ENCODE measurements at places on chromosomes 3 and 15.
A peak's percentile ranks its signal among the peaks of the same experiment; 100 is the strongest.

DNA sequence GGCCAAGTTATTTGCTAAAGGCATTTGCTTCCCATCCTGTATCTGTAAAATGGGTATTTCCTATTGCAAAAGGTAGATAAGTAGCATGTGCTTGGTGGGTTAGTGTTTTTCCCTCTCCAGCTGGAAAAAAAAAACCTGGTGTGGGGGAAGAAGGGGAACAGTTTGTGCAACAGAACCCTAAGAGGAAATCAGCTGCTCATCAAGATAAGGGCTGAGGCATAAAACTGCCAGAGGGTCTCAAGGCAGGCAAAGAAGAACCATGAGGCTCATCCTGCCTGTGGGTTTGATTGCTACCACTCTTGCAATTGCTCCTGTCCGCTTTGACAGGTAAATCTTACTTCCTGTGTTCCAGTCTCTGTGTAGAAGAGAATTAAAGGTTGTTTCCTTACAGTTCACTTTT, at the start of gene CPA3:
CPA3 (plus strand) TSS at position 248 of the 400 bp plus-strand sequence; CDS start at position 260, 12 bp downstream.
- no peak for DNase-seq

GRCh38 chr3:175826759-175827158, 967.6 kb downstream of the NAALADL2 start:
- no peak for DNase-seq

DNA sequence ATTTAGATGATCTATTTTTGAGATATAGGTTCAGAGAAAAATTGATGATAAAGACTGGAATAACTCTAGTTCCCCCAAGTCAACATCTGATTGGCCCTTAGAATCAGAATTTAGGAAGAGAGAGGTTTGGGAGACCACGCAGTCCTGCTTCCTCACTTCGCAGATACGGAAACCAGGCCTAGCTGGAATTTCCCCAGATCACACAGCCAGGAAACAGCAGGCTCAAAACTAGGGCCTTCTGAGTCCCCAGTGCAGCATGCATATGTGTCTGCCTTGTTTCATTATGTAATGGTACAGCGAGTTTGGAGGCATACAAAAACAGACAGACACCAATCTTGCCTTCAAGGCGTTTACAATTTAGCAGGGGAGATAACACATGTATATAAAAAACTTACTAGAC, 177.1 kb upstream of the ICE2 start:
- DNase-seq, result no peak

- DNase-seq, result no peak
Observed at GRCh38 chr3:192896208-192896607, 21.4 kb downstream of the MB21D2 start.

DNA sequence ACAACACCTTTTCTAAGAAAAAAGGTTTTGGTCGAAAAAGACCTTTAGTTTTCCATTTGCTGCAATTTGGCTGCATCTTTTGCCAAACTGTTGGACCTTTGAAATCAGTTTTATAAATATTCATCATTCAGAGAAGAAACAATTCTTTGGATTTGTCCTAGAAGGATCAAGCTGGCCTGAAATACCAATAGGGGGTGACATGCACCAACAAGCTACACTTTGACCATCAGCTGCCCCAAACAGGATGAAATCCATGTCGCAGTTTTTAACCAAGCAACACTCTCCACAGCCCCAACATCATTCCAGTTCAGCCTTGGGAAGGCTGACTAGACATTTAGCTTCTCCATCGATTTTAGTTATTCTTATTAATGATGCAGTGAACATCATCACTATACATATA, 9.8 kb downstream of the RPL15 start:
- DNase-seq, result no peak

- no peak for DNase-seq
Observed at GRCh38 chr3:157082305-157082982, 77.5 kb downstream of the CCNL1 start.

DNA sequence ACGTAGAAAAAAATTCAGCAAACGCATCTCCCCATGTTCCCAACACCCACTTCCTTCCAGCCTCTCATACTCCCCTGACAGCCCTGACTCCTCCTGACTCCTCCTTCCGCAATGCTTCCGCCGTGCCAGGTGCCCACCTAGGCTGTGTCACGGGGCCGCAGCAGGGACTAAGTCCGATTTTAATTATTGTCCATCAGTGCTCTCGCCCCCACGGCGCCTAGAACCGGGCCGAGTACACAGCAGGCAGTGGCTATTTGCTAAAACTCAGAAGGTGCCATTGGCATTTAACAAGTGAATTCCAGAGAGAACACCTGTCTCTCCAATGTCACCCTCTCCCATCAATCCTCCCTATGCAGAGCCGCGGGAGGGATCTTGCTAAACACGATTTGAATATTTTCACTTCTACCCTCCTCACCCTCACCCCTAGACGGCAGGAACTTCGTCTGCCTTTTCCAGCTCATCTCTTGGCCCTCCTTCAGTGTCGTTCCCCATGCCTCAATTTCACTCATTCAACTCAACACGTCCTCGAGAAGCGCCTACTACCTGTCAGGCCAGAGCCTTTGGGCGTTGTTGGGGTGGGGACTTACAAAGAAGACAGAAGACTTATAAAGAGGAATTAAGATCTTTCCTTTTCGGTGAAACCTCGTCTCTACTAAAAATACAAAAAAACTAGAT, 11.5 kb upstream of the SHF start:
- DNase-seq, result no peak

DNA sequence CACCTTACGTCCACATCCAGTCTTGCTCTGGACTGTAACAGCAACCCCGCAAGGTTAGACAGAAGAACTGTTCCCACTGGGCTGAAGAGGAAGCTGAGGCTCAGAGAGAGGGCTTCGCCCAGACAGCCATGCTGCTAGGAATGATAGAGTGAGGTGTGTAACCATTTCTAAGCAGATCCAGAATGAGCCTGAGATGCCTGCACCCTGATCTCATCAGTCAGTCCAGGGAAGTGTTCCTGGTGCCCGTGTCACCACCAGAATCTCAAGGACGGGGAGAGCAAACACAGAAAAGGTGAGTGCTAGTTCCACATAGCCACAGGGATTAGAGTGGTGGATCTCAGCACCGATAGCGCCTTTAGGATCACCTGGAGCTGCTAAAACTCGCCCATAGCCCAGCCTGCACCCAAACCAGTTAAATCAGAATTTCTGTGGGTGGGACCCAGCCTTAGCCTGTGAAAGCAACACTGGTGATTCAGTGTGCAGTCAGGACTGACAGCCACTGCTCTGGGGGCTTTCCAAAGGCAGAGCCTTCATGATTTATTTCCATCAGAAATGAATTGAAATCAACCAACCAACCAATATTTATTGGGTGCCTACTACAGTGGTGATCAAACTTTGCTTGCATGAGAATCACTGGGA, 12.3 kb downstream of the ISLR start:
- no peak for DNase-seq

GRCh38 chr3:187996609-187997008, 157.3 kb upstream of the LPP start:
- no peak for DNase-seq

- DNase-seq, result no peak
Observed at GRCh38 chr3:15766406-15766805, 31.4 kb downstream of the ANKRD28 start.

DNA sequence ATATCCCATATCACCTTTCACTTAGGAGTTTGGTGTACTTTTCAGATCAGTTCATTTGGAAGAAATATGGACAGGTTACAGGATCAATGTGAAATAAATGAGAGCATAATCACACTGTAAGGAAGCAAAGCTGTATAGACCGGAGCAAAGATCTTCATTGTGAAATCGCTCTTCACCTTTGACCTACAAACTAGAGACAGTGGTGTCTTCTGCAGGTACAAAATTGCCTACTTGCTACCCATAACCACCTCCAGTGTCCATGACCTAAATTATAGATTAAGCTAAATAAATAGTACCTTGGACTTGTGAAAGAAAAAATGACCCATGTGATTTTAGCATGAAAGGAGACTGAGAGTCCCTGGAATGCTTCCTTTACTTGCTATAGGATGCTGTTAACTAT, 379.5 kb upstream of the SUCLG2 start:
- DNase-seq, result no peak

DNA sequence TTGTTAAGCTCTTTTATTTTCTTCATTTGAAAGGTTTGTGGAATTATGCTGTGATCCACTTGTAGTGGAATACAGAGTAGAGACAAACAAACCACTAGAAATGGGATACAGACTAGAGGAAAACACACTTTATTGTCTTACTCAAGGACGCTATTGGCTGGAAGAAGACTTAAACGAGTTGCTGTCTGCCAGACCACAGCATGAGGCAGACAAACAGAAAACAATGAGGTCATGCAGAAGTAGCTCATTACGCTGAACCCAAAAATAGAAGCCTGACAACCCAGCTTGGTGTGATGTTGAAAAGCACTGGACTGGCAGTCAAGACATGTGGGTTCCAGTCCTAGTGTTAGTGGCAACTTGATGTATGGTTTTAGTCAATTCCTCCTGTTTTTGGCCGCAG, 62.4 kb upstream of the P3H2 start:
- peak; percentile 91 for DNase-seq

DNA sequence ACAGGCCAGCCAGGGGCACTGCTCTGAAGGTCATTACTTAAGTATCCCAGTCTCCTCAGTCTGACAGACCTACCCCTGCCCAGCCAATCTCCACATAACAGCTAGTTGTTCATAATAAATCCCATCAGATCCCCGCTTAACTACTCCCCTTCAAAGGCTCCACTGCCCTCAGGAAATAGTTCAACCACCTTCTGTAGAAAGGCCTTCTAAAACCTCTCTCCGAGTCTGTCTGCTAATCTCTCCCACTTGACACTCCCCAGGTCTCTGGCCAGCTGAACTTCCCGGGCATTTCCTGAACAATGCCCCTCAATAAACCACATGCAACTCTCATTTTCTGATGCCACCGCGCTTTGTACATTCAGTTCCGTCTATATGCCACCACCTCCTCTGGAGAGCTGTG, 6.0 kb downstream of the PRC1 start:
- DNase-seq, result no peak

GRCh38 chr3:148459931-148460513, 237.7 kb upstream of the AGTR1 start:
- DNase-seq, result no peak

DNA sequence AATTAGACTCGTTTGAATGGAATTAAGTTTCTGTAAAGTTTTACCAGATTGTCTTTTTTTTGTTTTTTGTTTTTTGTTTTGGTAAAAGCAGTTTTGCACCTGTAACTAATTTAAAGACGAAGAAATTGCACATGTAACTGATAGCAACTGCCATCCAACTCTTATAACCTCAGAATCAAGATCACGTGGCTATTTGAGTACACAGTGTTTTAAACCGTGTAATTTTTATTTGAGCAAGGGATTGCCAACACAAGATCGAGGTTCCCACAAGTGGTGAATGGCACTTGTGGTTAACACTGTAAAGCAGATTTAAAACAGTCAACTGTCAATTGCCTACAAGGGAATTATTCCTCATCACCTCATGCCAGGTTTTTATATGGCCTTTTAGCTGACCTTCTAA, 67.3 kb downstream of the PPARG start:
- DNase-seq, result no peak

- peak; percentile 30 for DNase-seq
Observed at GRCh38 chr3:154884952-154885351, 195.2 kb upstream of the MME start.

GRCh38 chr15:78070049-78070700, 7.3 kb downstream of the TBC1D2B start:
- no peak for DNase-seq

- DNase-seq, result no peak
Observed at GRCh38 chr3:114370537-114371174, 76.8 kb downstream of the TIGIT start.

DNA sequence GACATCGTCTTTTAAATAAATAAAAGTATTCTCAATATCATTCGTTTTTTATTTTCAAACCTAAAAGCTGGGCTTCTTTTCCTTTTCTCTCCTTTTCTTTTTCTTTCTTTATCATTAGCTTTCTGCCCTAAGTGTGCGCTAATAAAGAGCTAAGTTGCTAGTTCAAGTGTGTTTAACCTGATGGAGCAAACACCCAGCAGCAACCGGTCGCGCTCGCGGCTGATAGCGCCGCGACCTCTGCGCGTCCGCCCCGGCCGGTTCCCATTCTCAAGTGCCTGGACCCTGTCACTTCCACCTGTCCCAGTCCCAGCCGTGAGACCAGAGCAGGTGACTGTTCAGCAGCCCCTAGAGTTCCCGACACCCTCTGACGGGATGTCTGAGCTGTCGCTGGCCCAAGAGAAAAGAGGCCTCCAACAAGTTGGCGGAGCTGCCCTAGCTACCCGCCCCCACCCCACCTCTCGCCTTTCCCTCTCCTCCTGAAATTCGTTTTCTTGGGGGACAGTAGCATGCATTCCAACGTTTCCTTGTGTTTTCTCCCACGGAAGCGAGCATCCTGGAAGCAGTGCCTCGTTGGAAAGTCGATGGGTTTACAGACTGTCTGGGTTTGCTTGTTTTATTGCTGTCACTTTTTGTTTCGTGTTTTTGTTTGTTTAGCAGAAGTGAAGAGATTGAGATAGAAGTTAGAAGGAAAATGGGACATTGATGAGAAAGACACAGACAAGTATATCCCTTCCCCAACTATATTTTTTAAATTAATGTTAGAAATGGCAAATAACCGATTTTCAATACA, 3.1 kb upstream of the MECOM start:
- DNase-seq, result no peak

- no peak for DNase-seq
Observed at GRCh38 chr3:53970661-53971060, 79.0 kb upstream of the SELENOK start.

DNA sequence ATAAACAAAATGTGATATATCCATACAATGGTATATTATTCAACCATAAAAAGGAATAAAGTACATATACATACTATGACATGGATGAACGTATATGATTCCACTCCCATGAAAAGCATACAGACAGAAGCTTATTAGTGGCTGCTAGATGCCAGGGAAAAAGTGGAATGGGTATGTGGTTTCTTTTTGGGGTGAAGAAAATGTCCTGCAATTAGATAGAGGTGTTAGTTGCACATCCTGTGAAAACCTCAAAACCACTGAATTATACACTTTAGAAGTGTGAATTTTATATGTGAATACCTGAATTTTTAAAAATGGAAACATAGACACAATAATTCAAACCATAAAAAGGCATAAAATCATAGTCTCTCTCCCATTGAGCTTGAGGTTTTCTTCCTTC, 11.2 kb downstream of the DENND6A start:
- no peak for DNase-seq

DNA sequence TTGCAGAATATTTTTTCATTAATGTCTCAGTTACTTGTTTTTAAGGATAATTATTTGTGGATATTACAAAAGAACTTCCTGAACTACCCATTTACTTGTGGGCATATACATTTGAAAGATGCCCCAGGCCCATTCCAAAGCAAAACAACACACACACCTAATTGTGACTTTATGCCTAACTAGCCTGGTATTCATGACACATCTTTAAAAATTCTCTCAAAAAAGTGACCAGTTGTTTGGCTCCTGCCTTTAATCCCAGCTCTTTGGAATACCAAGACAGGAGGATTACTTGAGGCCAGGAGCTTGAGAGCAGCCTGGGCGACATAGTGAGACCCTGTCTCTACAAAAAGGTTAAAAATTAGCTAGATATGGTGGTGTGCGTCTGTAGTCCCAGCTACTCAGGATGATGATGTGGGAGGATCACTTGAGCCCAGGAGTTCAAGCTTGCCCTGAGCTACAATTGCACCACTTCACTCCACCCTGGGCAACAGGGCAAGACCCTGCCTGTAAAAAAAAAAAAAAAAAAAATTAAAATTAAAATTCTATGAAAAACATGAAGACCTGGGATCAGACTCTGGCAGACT, 51.7 kb upstream of the SLC4A7 start:
- no peak for DNase-seq

- DNase-seq, result no peak
Observed at GRCh38 chr3:65871305-65872141, 167.2 kb downstream of the MAGI1 start.

GRCh38 chr3:182704926-182705325, 88.4 kb upstream of the ATP11B start:
- DNase-seq, result no peak
